ENCODE measurements at places on chromosomes 3 and 15. TPM values are rescaled to one million over a fixed set of nuclear protein-coding genes. Genes with fewer than 3 reads are reported as not detected.

DNA sequence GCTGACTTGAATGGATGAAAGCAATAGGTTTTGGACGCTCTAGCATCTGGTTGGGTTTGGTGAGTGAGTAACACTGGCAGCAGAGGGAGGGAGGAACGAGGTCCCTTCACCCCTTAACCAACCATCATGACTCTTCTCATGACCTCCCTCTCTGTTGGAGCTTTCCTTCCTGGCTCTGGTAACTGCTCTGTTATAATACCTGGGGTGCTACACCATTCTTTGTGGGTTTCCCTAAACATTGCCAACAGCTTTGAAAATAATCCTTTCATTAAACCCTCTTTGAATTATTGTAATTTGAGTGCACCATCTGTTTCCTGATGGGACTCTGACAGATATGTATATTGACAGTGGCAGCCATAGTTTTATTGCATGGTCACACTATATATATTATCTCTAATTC lies 146.2 kb upstream of the PTPRG start:
- no peak for DNase-seq

DNA sequence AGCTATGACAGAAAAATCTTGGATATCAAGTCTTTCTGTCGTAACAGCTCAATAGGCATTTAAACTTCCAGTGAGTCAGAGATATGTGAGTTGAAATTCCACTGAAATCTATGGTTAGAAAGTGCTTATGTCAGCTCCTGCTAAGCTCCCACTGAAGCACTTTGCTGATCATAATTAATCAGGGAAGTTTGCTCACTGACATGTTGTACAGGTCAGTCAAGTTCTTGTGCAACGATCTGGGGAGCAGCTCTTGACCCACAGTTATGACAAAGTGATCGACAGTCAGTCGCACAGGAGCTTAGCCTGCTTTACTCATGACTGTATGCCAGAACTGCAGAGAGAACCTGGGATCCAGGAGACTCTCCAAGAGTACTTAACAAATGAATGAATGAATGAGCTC lies 453.5 kb downstream of the SOX2 start:
- no peak for DNase-seq

GRCh38 chr3:120182613-120183511 lies 88.6 kb upstream of the GSK3B start:
- peak; percentile 57 for DNase-seq

Gene CASR
- not detected for total RNA-seq

Gene DPPA2
- total RNA-seq, result not detected

Gene PAK6
- 0.17 TPM for total RNA-seq

Gene GOLGA8T
- not detected for total RNA-seq
